ENCODE measurements at places on chromosomes 2 and 18. TPM values are rescaled to one million over a fixed set of nuclear protein-coding genes. Genes with fewer than 3 reads are reported as not detected.

The ATOH8 gene
- total RNA-seq, result 23.8 TPM

DNA sequence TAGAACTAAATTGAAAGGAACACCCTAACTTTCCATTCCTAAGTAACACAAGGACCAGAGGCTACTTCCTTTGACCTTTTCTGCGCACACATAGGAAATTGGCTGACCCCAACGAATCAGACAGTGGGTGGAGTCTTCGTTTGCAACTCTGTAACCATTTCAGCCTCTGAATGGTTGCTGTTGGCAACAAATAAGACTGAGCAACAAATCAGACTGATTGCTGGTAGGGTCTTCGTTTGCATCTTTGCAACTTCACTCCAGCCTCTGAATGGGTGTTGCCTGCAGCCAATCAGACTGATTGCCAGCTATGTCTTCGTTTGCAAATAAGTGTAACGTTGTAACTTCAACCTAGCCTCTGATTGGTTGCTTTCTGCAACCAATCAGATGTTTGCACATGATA lies 34.6 kb downstream of the USP40 start:
- DNase-seq, result no peak

DNA sequence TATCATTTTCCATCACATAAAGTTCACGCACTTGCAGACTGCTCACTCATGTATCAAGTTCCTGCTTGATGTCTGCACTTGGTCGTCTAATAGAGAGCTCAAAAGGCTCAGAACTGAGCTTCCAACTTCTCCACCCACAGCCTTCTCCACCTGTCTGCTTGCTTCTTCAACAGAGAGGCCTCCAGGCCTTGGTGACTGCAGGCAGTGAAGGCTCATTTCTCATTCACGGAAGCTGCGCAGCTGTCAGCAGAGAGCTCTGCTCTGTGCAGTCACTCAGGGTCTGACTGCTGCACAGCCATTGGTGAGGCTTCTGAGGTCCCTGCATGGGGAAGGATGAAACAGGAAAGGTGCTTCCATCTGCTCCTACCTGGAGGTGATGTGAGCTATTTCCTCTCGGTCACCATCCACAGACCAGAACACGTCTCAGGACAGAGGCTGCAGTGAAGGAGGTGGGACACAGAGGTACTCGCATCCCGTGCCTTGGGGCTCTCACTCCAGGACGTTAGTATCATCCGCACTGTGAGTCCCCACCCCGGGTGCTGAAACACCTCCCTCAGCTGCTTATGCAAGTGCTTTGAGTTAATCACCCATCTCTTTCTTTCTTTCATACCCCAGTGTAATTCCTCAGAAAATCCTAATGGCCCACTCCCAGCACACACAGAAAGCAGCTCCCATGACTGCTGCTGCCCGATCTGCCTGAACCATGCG lies 126.2 kb downstream of the TMEM18 start:
- no peak for DNase-seq

- DNase-seq, result no peak
These were observed 56.3 kb downstream of the CCDC93 start for GRCh38 chr2:117957616-117958015.

GRCh38 chr2:75799859-75800258 lies 89.1 kb upstream of the GCFC2 start:
- DNase-seq, result no peak

- DNase-seq, result no peak
These were observed 854.3 kb downstream of the LRRTM4 start for GRCh38 chr2:76667821-76668271.

GRCh38 chr2:155730804-155731203 lies 601.7 kb downstream of the NR4A2 start:
- DNase-seq, result no peak

- DNase-seq, result no peak
These were observed 71.7 kb downstream of the DNMT3A start for GRCh38 chr2:25270061-25270460.

- DNase-seq, result no peak
These were observed 106.0 kb downstream of the ZNF519 start for GRCh38 chr18:14026199-14026598.

The HDLBP gene
- 765 TPM for total RNA-seq

GRCh38 chr2:155913356-155913755 lies 419.2 kb downstream of the NR4A2 start:
- DNase-seq, result no peak

DNA sequence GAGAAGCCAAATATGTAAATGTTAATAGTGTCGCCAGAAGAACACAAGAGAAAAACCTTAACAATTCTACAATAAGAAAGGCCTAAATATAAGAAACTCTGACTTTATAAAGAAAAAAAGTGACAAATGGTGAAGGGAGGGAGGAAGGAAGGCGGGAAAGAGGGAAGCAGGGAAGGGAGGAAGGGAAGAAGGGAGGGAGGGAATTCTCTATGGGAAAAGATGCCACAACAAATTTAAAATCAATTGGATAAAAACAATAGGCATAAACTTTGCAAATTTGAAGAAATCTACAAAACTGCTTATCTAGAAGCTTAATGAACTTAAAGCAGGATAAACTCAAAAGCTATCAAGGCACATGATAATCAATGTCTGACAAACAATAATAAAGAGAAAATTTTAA lies 16.9 kb downstream of the NBAS start:
- no peak for DNase-seq

The C2orf81 gene
- 0.28 TPM for total RNA-seq

The AQP12B gene
- total RNA-seq, result not detected

The FOXD4L1 gene
- 0.11 TPM for total RNA-seq

- no peak for DNase-seq
These were observed 849 bp upstream of the CYP27C1 start for GRCh38 chr2:127220768-127221527.

DNA sequence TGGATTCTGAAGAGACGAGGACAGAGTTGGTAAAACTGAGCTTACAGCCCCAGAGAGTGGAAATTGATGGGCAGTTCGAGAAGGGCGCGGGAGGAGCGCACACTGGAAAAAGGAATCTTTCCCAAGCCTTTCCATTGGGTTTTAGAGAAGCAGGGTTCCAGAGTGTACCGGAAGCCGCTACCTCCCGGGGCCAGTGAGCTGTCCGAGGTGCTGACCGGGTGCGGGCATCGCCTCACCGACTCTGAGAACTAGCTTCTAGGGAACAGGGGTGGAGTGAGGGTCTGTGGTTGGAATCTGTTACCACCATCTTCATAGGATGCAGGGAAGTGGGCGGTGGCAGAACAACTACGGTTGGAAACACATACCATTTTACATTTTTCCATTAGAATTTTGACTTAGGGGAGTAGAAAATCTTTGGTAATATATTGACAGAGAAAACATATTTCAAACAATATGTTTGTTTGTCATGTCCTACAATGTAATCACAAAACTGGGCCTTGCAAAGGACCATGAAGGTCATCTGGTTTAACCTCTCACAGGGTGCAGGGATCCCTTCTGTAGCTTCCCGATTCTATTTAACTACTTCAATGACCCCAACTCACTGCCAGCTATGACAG lies 724 bp downstream of the NMS start:
- no peak for DNase-seq

- DNase-seq, result no peak
These were observed 50.5 kb upstream of the FHOD3 start for GRCh38 chr18:36247036-36247435.

The TCF23 gene
- total RNA-seq, result not detected

The MYO3B gene
- not detected for total RNA-seq

The MC2R gene
- total RNA-seq, result not detected

Measured in pulmonary artery endothelial cell (primary cell).